ENCODE measurements at places on chromosomes 5 and 9.

DNA sequence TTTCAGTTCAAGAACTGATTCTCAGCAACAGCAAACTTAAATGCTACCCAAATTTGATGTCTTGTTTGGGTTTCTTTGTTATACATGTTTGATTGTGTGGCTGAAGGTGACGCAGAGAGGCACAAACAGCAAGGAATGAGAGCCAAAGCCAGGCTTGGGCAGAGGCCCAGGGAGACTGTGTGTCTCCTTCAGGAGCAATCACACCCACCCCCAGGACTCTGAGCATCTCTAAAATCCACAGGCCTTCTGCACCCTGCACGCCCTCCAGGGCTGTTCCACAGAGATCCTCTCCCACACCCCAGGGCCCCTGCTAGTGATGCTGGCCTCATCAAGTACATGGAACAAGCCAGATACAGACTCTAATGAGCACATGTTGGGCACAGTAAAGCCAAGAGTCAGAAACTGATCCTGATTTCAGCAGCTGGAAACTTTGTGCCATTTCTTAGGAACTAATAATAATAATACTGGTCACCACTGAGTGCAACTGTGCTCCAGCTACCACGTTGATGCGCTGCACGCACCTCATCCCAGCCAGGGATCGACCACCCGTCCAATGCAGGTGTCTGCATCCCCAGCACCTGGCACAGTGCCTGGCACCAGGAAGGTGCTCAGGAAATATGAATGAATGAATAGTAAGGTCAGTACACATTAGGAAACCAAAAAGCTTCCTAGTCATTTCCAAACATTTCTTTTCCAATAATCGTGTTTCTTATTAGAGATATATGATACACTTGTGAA is 54.6 kb upstream of the TCF7 start:
- DNase-seq = no peak

DNA sequence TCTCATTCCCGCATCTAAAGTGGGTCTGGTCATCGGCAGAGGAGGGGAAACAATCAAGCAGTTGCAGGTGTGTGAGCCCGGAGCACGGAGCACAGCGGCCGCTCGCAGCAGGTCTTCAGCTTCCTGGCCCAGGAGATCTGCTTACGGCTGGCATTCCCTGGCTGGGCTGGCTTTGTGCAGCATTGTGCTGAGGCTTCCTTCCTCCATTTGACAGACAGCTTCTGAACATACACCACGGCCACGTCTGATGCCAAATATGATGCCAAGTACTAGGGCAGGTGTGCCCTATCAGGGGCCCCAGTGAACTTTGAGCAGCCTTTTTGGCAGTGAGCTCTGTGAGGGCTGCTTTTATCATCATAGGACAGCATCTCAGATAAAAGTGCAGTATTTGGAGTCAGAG is 37.1 kb downstream of the FUBP3 start:
- no peak for DNase-seq

DNA sequence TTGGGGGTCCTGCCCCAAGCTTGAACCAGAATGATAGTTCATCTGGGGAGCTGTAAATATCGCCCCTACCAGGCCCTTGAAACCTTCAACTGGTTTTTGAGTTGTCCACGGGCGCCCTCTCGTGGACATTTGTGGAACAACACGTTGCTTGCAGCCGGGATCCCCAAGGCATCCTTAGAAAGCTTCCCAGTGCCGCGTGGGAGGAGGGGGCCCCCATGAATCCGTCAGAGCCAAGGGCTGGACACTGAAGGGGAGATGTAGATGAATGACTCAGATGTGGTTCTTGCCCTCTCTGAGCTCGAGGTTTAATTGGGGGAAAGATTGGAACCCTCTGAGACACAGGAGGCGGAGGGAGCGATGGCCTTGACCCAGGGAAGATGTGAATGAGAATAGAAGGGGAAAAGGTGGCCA is 31.8 kb upstream of the ORM1 start:
- peak; percentile 78 for DNase-seq

DNA sequence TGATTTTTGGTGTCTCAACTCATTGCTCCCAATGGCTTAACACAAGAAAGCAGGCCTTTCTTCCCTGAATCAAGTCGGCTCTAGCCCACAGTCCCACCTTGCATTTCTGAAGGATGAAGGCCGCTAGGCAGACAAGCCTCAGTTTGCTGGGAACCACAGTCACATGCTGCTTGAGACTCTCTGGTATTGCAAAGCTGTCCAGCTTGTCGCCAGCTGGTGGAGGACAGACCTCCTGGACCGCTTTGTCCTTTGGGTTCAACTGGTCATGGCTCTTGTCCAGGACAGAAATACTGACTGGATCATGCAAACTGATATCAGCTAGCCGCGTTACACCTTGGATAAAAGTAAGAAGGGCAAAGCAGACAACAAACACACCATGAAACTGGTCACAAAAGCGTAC is 23.1 kb downstream of the DDX31 start:
- no peak for DNase-seq

DNA sequence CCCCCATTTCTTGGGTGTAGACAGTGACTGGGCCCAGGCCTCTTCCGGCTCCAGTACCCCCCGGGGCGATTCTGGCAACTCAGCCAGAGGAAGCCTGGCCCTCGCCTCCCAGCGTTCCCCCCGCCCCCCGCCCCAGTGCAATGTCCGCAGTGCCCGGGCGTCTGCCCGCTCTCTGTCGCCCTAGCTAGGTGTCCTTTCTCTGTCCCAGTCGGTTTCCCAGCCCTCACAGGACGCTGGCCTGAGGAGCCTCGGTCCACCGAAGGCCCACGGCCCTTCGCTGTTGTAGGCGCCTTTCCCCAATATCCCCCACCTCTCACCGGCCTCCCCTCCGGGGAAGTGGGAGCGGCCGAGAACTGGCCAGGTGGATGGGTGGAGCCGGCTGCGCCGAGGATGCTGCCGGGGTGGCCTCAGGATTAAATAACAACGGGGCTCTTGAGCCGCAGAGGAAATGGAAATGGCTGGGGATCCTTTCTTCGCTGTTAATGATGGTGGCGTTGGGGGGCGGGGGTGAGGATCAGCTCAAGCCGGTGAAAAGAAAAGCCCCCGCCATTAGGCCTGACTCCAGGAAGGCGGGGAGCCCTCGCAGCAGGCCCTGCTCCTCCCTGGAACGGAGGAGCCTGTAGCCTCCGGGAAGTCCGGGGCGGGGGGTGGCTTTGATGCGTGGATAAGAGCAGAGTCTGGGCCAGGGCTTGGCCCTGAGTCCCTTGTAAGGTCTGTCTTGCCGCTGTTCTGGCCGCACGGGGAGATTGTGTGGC is 1.1 kb upstream of the SPRY4 start:
- peak; percentile 30 for DNase-seq

DNA sequence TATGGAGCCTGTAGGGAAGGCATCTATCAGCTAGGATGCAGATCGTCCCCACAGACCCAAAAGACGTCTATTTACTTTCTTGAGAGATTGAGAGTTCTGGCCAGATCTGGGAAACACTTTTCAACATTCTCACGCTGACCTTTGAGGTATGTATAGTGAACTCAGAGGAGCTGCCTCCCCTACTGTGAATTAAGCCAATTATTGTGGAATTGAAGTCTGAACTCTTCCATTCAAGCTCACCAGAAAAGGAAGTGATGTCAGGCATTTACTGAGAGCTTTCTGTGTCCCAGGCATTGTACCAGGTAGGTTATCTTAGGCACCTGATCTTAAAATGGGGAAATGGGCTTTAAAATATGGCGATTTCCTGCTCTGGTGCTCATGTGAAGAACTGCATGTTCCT is 136.5 kb downstream of the SV2C start:
- no peak for DNase-seq

DNA sequence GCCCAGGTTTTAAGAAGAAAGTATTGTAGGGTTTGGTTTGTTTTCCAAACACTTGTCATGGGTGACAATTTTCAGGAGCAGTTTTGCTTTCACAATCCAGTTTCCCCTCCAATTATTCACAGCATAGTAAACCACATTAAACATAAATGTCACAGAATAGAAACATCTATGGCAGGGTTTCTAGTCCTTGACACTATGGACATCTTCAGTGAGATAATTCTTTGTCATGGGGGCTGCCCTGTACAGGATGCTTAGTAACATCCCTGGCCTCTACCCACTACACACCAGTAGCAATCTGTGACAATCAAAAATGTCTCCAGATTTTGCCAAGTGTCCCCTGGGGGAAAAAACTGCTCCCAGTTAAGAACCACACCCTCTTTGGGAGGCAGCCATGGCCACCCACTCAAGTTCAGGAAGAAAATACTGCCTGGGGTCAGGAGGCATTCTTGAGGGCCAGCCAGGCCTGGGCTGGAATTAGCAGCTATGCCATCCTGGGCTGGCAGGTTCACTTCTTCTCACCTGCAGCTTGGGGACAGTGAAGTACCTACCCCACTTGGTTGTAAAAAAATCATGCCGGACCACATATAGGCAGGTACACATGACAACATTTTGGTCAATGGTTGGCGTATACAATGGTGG is 116.3 kb downstream of the HSD17B3 start:
- DNase-seq = no peak

DNA sequence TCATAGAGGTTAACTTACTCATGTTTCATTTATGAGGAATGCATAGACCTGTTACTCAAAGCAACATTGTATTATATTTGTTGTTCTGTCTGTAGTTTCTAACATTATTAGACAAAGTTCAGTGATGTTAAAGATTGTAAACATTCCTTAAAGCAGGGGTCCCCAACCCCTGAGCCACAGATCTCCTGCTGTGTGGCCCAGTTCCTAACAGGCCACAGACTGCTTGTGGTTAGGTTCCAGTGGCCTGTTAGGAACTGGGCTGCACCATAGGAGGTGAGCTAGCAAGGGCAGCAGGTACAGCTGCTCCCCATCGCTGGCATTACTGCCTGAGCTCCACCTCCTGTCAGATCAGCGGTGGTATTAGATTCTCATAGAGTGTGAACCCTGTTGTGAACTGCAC is 181.1 kb downstream of the KDM4C start:
- no peak for DNase-seq

DNA sequence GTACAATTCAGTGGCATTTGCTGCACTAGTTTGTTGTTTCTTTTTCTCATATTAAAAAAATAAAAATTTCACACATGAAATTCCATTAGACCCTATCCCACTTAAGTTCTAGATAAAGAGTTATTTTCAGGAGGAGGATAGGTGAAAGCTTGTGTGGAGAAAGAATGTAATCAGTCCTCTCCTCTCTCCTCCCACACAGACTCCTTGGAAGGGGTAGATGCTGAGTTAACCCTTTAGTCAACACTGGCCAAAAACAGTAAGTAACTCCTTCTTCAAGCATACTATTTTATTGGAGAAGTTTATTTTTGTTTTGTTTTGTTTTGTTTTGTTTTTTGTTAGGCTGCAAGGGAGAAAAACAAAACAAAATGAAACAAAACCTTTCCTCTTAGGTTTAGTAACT is 30.6 kb upstream of the LMNB1 start:
- no peak for DNase-seq

DNA sequence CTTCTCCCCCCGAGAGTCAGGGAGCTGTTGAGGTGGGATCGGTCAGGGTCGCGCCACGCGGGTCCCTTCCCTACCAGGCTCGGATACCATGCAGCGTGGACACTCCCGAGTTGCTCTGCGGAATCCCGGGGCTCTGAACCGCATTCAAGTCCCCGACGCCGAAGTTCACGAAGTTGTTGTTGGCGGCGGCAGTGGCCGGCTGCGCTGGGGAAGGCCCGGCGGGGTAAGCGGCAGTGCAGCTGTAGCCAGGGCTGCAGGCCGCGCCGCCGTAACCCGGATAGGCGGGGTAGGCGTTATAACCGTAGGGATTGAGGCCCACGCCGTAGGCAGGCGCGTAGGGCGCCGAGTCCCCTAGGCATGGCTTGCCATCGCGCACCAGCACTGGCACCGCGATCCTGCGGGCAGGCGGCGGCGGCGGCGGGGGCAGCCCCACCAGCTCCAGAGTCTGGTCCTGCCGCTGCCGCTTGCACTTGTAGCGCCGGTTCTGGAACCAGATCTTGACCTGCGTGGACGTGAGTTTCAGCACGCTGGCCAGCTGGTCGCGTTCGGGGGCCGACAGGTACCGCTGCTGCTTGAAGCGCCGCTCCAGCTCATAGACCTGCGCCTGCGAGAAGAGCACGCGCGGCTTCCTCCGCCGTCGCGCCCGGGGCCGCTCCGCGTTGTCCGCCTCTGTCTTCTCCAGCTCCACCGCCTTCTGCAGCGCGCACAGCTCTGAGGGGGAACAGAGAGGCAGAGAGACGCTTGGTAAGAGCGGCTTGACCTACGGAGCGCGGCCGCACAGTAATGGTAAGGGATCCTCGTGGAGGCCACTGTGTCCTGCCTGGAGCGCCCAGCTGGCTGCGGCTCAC is 2.3 kb downstream of the NKX2-5 start:
- DNase-seq = no peak
